Breast epithelium (tissue), 4 donors: ENCODE measurements at places on chromosomes 1 and 21. TPM values are rescaled to one million over a fixed set of nuclear protein-coding genes. Genes with fewer than 3 reads are reported as not detected.

- no peaks in the 10 kb centered on the region for H3K4me1 ChIP-seq
- H3K27me3 ChIP-seq, result no peaks in the 10 kb centered on the region
- H3K36me3 ChIP-seq, result no peaks in the 10 kb centered on the region
- H3K27ac ChIP-seq, result no peak overlapping the region
- H3K4me3 ChIP-seq, result no peak overlapping the region
Observed at GRCh38 chr1:152960452-152961044, 9.9 kb upstream of the SPRR4 start.

- no peaks in the 10 kb centered on the region for H3K27me3 ChIP-seq
- H3K36me3 ChIP-seq, result no peaks in the 10 kb centered on the region
- H3K27ac ChIP-seq, result peak overlapping the region; percentile 80
- no peak for DNase-seq
Observed at GRCh38 chr1:159014003-159014571, 4.4 kb downstream of the IFI16 start.

- no peaks in the 10 kb centered on the region for H3K27me3 ChIP-seq
- H3K4me3 ChIP-seq, result no peak overlapping the region
- no peaks in the 10 kb centered on the region for H3K36me3 ChIP-seq
- no peak overlapping the region for H3K27ac ChIP-seq
- H3K4me1 ChIP-seq, result no peaks in the 10 kb centered on the region
- DNase-seq, result no peak
Observed at GRCh38 chr1:181554465-181554864, 71.1 kb downstream of the CACNA1E start.

- DNase-seq, result no peak
- no peak overlapping the region for H3K4me3 ChIP-seq
- no peaks in the 10 kb centered on the region for H3K36me3 ChIP-seq
- H3K27me3 ChIP-seq, result no peaks in the 10 kb centered on the region
Observed at GRCh38 chr1:163874070-163874469, 552.3 kb downstream of the NUF2 start.

DNA sequence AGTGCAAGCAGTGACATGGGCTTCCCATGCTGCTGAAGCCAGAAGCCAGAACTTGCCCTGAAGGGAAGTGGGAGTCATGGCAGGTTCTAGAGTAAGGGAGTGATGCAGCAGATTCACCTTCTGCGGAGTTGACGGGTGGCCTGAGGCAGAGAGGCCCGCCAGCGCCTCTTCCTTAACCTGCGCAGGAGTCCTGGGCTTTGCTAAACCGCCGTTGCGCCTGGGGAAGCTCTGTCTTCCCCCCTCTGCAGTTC is 67.3 kb downstream of the OBSCN start:
- DNase-seq, result no peak
- H3K4me3 ChIP-seq, result peak overlapping the region; percentile 55
- H3K27me3 ChIP-seq, result no peaks in the 10 kb centered on the region

DNA sequence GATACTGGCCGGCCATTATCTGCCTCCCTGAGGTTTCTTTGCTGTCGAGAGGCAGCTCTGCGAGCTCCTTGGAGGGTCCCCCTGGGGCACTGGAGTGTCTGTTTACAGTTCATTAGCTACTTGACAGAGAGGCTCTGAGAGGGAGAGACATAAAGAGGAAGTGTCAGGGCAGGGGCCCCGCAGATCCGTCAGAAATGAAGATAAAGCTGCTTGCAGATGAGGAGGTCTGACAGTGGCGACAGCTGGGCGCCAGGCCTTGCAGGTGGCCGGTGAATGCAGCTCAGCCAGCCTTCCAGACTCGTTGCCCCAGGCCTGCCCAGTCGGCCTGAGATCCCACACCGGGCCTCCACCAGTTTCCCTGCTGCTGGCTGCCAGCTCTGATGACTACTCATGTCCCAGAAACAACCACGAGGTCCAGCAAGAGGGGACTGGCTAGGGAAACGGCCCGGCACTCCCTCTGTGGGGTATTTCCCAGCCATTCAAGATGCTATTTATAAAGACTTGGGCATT is 84.7 kb downstream of the DISP3 start:
- H3K4me1 ChIP-seq, result no peaks in the 10 kb centered on the region
- H3K27ac ChIP-seq, result no peak overlapping the region
- no peak overlapping the region for H3K4me3 ChIP-seq
- no peak for DNase-seq

DNA sequence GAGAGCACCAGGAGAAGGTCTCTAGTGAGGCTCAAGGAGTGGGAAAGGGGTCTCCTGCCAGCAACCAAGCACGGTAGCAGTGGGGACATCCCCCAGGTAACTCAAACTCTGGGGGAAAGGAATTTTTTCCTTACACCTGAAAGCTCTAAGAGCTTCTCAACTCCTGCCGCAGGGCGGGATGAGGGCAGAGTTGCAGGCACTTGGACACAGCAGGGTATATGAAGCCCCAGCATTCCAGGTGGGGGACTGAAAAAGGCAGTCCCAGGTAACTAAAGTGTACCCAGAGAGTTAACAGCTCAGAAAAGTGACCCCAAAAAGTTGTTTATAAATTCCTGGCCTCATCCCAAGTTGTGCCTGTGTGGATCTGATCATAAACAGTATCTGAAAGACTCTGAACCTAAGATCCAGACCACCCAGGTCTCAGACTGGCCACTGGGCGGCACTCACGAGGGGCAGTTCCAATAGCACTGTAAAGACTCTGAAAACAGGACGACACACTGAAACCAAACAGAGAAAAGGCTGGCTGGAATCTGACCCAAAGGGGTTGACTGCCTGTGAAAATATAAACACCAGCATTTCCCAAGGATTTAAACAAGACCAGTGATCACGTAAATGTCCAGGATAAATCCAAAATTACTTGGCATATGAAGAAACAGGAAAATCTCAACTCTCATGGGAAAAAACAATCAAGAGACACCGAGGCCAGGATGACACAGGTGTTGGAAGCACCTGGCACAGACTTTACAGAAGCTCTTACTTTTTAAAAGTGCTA is 47.5 kb downstream of the HSF2BP start:
- H3K27me3 ChIP-seq, result no peaks in the 10 kb centered on the region
- H3K27ac ChIP-seq, result peak overlapping the region; percentile 11
- H3K4me3 ChIP-seq, result no peak overlapping the region
- H3K36me3 ChIP-seq, result no peaks in the 10 kb centered on the region
- H3K4me1 ChIP-seq, result peaks cover 3% of the 10 kb centered on the region

- H3K4me1 ChIP-seq, result no peaks in the 10 kb centered on the region
- no peaks in the 10 kb centered on the region for H3K27me3 ChIP-seq
- DNase-seq, result no peak
- H3K36me3 ChIP-seq, result no peaks in the 10 kb centered on the region
- H3K27ac ChIP-seq, result no peak overlapping the region
- H3K4me3 ChIP-seq, result no peak overlapping the region
Observed at GRCh38 chr1:206455666-206456344, 14.5 kb upstream of the IKBKE start.

GRCh38 chr1:65527190-65527589 is 106.7 kb downstream of the LEPR start:
- no peaks in the 10 kb centered on the region for H3K36me3 ChIP-seq
- H3K27me3 ChIP-seq, result peaks cover 9% of the 10 kb centered on the region
- DNase-seq, result no peak
- peak overlapping the region; percentile 26 for H3K27ac ChIP-seq

SPATA45 gene
- total RNA-seq, result not detected

RASSF5 gene
- total RNA-seq, result 11.0 TPM

OR6K3 gene
- not detected for total RNA-seq
